ENCODE measurements at places on chromosomes 3 and 15.

- no peak for DNase-seq
Observed at GRCh38 chr3:111585217-111585616, 9.9 kb downstream of the ZBED2 start.

- no peak for DNase-seq
Observed at GRCh38 chr3:174846055-174846454, 13.1 kb upstream of the NAALADL2 start.

- no peak for DNase-seq
Observed at GRCh38 chr15:62873203-62873602, 169.3 kb upstream of the TPM1 start.

DNA sequence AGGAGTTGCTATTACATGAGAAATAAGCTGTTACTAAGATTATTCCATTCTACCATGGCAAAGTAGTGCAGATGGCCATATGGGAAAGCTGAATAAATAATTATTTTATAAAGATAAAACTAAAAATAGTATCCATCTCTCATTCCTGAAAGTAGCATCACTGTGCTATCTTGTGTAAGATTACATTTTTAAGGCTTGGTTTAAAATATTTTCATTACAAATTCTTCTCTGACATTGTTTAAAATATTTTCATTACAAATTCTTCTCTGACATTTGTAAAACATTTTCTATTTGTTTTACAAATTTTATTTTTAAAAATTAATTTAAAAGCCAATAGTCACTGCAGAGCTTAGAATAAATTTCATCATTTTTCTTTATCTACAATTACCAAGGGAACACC is 665.5 kb upstream of the NAALADL2 start:
- DNase-seq: no peak

- no peak for DNase-seq
Observed at GRCh38 chr3:128493570-128494366, 767 bp upstream of the GATA2 start.

DNA sequence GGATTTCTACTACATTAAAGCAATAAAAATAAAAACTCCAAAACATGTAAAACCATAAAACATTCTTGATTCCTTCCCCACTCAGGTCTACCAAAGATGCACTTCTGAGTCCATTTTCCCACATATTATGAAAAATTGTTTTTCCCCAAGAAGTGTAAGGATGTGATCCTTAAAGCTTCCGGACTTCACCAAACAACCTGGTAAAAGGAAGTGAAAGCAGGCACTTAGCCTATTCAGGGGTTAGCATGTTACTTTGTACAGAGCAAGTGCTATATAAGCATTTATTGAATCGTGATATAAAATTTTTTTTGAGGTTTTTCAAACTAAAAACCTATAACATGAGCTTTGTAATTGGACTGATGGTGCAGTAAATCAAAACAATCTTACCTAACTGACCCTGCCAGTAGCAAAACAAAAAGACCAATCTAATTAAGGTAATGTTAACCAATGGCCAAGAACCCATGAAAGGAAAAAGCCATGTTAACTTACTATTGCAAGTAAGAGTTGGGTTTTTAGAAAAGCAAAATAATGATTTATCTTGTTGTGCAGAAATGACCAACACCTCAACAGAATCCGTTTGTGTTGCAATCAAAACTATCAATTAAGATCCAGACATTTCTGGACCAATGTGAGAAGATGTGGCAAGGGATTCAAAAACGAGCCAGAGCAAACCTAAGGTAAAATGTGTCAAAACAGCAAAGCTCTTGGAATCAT is 1.8 kb downstream of the SETD2 start:
- peak; percentile 53 for DNase-seq

DNA sequence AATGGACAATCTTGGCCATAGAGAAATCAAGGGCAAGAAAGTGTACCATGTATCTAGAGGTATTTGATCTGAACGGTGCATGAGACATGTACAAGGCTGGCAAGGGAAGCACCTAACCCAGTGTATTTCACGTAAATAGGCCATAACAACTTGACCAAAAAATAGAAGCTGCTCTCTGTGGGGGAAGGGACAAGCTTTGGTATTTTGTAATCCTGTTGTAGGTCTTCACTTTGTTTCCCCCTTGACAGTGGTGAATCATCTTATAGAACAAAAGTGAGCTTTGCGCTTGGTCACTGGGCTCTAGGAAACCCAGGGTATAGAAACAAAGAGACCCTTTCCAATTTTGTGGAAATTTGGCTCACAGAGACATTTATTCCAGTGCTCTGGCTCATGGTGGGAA is 21.0 kb downstream of the LARS2 start:
- DNase-seq: no peak

GRCh38 chr3:36833160-36833814 is 68.9 kb upstream of the DCLK3 start:
- DNase-seq: no peak

DNA sequence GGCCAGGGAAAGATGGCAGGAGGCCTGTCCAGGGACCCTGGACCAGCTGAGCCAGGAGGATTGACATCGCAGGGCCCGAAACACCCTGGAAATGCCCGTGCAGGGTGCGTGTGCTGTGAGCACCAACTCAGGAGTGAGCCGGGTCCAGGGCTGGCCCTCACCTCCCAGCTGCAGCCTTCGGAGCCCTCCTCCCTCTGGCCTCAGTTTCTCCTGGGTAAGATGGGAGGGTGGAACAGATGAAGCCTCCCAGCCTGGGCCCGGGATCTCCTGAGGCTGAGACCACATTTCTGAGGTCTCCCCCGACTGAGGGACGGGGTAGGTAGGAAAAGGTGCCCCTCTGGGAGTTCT is 5.3 kb upstream of the CALML4 start:
- no peak for DNase-seq

GRCh38 chr3:15623535-15624440 is 22.2 kb downstream of the BTD start:
- no peak for DNase-seq

DNA sequence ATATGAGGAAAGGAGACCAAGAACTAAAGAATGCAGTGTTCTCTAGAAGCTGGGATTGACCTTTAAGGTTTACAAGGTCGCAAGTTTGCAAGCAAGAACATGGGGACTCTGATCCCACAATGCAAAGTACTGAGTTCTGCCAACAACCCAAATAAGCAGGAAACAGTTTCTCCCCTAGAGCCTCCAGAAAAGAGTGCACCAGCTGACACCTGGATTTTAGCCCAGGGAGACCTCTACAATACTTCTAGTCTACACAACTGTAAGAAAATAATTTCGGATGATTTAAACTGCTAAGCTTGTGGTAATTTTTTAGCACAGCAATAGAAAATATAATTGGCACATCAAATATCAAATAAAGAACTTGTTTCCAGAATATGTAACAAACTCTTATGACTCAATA is 46.4 kb downstream of the EHHADH start:
- DNase-seq: no peak

- DNase-seq: no peak
Observed at GRCh38 chr3:130342821-130343661, 2.4 kb upstream of the COL6A5 start.

Data from suppressor macrophage (primary cell).